ENCODE measurements at places on chromosomes 5 and 9.

DNA sequence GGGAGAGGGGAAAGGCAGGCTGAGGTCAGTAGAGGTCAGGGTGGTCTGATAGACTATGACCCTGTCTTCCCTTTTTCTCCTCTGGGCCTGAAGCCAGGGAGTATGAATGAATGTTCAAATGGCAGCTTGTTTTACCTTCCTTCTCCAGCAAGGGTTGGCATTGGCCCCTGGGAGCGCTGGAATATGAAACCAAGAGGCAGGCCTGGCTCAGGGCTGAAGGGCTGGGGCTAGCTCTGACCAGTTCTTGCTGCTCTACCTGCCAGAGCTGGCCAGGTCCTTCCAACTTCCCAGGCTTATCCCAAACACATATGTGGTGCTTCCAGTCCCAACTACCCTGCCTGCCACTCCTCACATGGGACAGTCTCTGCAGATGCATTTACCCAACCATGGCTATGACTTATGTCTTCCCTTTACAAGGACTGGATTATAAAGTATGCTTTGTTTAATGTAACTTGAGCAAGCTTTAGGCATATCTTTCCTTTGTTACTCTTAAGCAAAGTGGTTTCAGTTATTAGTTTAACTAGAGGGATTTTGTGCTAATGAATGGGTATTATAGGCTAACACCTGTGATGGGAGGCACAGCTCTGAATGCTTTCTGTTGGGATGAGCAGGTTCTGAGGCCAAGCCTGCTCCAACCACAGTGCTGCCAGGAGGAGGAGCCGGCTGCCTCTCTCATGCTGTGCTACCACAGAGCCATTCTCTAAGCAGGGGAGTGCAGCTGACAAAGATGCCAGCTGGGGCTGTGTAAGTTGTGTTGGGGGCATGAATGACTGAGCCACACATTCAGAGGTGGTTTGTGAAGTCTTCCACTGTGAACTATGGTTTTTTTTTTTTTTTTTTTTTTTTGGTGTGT lies 6.1 kb downstream of the CCNI2 start:
- DNase-seq, result no peak

GRCh38 chr9:95595721-95596295 lies 79.0 kb upstream of the PTCH1 start:
- DNase-seq, result no peak

GRCh38 chr9:35448496-35448895 lies 41.4 kb upstream of the RUSC2 start:
- DNase-seq, result no peak

GRCh38 chr5:8767746-8768145 lies 778.1 kb downstream of the SEMA5A start:
- no peak for DNase-seq

GRCh38 chr5:82679660-82680059 lies 397.5 kb downstream of the TMEM167A start:
- DNase-seq, result no peak

DNA sequence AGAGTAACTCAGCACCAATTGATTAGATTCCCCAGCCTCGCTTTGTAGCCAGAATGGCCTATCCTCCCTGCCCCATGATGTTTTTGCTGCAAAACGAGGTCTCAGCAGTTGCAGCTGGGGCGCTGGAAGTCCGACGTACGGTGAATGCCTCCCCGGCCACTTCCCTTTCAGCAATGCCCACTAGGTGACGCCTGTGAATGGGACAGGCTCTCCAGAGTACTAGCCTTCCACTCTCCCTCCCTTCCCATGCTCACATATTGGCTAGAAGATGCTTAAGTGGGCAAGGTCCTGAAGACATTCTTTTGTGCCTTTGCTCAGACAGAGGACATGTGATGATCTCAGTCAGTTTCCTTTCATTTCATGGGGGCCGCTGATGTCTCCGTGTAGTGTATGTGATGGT lies 50.8 kb downstream of the DMRT2 start:
- DNase-seq, result no peak

- no peak for DNase-seq
Measured at GRCh38 chr5:142894749-142895148, 124.6 kb downstream of the ARHGAP26 start.

DNA sequence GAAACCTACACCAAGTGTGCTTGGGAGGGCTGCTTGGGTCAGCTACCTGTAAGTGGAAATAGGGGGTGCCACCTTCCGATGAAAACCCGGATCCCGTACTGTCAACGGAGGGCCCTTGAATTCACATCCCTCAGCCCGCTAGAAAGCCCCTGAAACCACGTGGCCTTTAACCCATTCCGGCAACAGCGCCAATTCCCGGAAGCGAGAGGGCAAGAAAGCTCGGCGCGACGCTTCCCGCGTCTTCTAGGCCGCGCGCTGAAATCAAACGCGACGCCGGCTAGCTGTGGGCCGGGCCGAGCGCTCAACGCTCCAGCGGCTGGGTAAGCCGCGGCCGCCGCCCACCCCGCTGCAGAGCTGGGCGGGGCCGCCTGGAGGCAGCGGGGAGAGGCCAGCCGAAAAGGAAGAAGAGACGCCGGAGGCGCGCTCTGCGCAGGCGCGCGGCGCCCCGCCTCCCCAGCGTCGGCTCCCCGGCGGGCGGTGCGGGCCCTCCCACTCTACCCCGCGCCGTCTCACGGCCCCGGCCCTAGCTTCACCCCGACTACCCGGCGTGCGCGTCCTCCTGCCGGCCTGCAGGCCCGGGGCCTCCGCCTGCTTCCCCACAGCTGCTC lies at the start of gene KIF2A:
Gene KIF2A, plus strand, starts transcription at position 492 of the 608 bp plus-strand sequence. CDS start 267 bp downstream, outside the sequence.
- DNase-seq, result peak; percentile 72

DNA sequence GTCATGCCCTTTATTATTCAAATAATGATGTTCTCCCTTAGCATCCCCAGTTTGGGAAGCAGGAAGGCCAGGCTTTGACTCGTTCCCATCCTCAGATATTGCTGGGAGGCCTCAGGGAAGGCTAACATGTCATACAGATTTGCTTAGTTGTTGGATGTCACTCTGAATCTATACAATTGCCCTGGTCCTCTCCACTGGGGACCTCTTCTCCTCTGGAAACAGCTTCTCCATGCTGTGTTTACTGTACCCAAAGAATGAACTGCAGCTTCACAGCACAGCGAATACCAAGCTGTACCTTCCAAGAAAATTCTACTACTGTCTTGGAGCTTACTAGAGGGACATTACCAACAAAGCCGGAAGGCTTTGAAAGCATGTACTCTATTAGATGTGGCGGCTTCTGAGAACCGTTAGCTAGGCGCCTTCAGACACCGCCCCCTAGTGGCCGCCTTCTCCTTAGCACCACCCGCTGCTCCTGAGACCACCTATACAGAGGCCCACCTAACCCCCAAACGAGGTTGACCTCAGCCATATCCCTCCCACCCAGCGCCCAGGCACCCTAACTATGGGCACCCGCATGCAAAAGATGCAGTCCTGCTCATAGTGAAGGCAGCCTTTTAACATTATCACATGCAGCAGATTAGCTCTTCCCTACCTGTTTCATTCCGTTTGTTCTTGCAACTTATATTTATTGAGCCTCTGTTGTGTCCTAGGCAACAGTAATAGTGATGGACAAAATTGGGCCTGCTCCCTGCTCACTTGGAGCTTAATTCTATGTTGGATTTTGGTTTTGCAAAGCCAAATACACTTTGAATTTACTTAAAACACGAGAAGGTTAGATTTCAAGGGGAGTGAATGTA lies 34.9 kb upstream of the FOXI1 start:
- DNase-seq, result no peak

DNA sequence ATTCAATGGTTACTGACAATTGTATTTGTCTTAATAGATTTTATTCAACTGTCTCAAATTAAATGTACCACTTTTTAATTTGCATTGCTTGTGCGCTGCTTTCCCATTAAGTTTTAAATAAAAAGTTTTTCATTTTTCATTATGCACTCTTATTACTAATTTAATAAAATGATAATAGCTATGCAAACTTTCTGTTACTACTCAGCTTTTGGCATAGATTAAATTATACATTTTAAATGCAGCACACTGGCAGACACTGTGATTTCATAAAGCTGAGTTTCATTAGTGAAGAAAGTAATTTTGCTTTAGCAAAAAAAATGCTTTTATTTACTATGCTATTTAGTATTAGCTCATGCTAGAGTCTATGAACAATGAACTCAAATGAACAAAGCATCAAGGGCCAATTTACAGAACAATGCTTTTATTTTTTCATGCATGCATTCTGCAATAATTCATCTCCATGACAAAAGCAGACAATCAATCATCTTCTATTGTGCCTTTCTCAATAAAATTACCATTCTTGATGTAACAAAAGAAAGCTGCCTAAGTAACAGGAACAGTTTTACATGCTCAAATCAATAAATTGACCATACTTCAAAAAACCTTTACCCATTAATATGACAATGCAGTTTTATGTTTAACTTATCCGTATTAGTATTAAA lies 595.2 kb upstream of the ARRDC3 start:
- DNase-seq, result no peak

- no peak for DNase-seq
Measured at GRCh38 chr9:135707252-135708138, 5.5 kb downstream of the KCNT1 start.

DNA sequence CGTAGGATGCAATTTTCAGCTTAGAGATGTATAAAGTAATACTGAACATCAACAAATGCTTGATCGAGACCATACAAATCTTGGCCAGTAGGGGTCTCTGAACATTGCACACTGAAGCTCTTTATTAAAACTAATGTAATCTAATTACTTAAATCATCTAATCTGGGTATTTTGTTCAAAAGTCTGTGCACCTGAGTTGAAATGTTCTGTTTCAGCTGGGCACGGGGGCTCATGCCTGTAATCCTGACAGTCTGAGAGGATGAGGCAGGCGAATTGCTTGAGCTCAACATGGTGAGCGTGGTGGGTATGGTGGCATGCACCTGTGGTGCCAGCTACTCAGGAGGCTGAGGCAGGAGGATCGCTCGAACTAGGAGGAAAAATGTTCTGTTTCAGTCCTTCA lies 41.0 kb downstream of the ESM1 start:
- peak; percentile 4 for DNase-seq

DNA sequence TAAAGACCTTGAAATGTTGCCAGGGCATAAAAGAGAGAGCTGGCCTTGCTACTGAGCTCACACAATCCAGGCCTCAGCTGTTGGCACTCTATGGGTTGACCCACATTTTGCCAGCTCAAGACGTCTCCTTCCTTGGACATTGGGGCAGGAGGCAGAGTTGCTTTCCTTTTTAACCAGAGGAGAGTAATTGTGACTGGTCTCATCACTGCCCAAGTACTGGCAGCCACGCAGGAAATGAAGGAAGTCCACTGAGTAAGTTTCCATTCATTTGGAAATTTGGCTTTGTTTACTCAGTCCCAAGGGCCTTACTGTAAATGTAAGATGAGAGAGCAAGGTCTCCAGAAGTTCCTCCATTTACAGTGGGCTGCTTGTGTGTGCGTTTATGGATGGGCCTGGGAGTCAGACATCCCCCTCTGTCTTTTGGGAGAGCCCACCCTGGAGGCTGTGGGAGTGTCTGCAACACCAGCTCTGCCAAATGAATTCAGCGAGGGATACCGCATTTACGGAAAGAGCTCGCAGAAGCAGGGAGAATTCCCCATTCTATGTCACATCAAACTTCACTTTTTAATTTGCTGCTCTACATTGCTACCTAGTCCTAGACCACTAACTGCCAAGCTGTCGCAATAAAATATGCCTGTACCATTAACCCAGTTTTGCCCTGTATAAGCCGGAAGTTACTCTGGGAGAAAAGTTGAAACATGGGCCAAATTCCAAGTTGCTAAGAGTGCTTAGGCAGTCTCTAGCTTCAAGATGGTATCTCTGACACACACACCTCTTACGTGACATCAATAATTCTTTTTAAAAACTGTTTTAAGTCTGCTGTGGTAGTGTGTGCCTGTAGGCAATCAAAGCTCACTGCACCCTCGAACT lies 24.5 kb upstream of the PDZD2 start:
- no peak for DNase-seq

- DNase-seq, result no peak
Measured at GRCh38 chr9:23728736-23729135, 97.3 kb downstream of the ELAVL2 start.

- DNase-seq, result no peak
Measured at GRCh38 chr5:165360366-165360765, 1854.9 kb downstream of the MAT2B start.

DNA sequence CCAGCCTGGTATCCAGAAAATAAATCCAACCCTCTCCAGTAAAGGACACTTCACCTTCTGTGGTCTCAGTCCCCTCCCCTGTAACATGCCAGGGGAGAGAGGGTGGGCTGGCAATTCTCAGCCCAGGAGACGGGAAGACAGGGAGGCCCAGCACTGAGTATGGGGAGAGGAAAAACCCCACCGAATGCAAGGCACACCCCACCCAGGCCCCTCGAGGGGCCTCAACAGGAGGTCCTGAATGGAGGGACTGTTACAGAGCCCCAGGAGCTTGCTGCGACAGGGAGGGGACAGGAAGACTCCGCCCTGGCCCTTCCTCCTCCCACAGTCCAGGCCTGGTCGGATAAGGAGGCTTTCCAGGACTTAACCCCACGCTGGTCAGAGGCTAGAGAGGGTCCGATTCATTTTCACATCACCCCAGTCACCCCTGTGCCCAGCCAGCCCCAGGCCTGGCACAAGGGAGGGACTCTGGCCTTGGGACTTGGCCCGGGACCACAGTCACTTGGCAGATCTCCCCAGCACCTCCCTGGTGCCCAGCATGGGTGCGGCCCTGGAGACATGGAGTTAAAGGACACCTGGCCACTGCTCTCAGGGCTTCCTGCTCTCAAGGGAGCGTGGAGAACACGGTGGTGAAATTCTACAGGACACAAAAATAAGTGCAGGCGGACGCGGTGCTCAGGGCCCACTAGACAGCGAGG lies 44.9 kb upstream of the STXBP1 start:
- no peak for DNase-seq

GRCh38 chr9:24436761-24437160 lies 108.9 kb downstream of the IZUMO3 start:
- DNase-seq, result no peak

GRCh38 chr5:146112476-146112875 lies 7.1 kb upstream of the PLAC8L1 start:
- DNase-seq, result no peak

DNA sequence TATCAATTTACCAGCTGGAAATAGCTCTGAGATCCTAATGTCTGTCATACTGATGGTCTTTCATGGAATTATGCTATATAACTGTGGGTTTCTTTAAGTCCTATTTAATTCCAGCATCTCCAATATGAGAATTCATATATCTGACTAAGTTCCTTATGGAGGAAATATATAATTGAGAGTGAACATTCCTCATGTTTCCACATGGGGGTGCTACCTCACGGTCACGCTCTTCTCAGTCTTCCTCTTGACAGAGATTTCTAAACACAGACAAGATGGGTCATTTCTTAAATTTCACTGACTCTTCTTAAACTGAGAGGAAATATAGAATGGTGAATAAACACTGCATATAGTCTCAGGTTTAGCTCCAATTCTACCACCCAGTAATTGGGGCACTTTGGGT lies 212.1 kb downstream of the SLF1 start:
- no peak for DNase-seq

GRCh38 chr5:10355071-10355889 lies 1.8 kb downstream of the MARCHF6 start:
- DNase-seq, result peak; percentile 69

DNA sequence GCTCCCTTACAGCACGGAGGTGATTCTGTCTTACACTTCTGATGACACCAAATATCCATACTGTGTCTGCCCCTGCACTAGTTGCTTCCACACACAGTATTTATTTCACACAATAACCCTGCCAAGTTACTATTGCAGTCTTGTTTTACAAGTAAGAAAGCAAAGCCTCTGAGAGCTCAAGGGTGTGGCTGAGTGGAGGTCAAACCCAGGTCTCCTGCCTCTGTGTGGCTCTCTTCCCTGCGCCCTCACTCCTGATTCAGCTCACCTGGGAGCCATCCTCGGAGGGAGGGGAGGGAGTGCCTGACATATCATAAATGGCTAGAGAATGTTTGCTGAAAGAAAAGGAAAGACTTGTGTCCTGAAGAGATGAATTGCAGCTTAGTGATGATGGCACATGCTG lies 41.0 kb downstream of the MVB12B start:
- no peak for DNase-seq
